Pulmonary artery endothelial cell (primary cell): ENCODE measurements at places on chromosomes 12 and 14. TPM values are rescaled to one million over a fixed set of nuclear protein-coding genes. Genes with fewer than 3 reads are reported as not detected.

- no peak for DNase-seq
These were observed 17.5 kb upstream of the SCARB1 start for GRCh38 chr12:124881123-124881522.

GRCh38 chr12:19783547-19784444, 344.5 kb downstream of the AEBP2 start:
- no peak for DNase-seq

DNA sequence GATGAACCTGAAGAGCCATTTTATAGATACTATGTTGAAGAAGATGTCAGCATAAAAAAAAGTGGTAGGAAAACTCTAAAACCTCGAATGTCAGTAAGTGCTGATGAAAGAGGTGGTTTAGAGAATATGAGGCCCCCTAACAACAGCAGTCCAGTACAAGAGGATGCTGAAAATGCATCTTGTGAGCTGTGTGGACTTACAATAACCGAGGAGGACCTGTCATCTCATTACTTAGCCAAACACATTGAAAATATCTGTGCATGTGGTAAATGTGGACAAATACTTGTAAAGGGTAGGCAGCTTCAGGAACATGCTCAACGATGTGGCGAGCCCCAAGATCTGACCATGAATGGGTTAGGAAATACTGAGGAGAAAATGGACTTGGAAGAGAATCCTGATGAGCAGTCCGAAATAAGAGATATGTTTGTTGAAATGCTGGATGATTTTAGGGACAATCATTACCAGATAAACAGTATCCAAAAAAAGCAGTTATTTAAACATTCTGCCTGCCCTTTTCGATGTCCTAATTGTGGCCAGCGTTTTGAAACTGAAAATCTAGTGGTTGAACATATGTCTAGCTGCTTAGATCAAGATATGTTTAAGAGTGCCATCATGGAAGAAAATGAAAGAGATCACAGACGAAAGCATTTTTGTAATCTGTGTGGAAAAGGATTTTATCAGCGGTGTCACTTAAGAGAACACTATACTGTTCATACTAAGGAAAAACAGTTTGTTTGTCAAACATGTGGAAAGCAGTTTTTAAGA, 17.8 kb upstream of the HSPA2 start:
- no peak for DNase-seq

- DNase-seq = no peak
These were observed 4.4 kb upstream of the NPAS3 start for GRCh38 chr14:32934073-32934880.

- DNase-seq = no peak
These were observed 11.0 kb downstream of the PRPH start for GRCh38 chr12:49305762-49306510.

GRCh38 chr14:21231020-21231652, 38.1 kb downstream of the HNRNPC start:
- no peak for DNase-seq

DNA sequence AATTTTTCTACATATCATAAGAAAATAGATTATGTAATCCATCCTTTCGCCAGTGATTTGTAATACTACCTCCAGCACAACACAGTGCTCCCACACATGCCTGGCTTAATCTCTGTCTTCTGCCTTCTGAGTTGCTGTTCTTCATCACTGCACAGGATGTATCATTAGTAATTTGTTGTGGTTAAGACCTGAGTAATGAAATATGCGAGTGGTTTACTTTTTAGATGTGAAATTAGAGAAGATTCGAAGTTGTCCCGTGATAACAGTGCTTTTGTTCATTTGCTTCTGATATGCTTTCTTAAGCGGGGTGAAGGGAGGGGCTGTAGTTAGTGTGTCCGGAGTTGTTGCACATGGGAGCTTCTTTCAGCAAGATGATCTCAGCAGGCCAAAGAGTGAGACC, 18.1 kb downstream of the KRT85 start:
- no peak for DNase-seq

- DNase-seq = no peak
These were observed 5.1 kb downstream of the AKAP3 start for GRCh38 chr12:4643747-4644146.

- DNase-seq = no peak
These were observed 145.3 kb downstream of the SSPN start for GRCh38 chr12:26340649-26341048.

Gene GYS2
- not detected in 2 replicates for total RNA-seq

Gene LRRK2
- total RNA-seq = 3.8 and 7.2 TPM in 2 replicates

GRCh38 chr12:107992870-107993451, 136.1 kb upstream of the WSCD2 start:
- DNase-seq = peak; percentile 2

DNA sequence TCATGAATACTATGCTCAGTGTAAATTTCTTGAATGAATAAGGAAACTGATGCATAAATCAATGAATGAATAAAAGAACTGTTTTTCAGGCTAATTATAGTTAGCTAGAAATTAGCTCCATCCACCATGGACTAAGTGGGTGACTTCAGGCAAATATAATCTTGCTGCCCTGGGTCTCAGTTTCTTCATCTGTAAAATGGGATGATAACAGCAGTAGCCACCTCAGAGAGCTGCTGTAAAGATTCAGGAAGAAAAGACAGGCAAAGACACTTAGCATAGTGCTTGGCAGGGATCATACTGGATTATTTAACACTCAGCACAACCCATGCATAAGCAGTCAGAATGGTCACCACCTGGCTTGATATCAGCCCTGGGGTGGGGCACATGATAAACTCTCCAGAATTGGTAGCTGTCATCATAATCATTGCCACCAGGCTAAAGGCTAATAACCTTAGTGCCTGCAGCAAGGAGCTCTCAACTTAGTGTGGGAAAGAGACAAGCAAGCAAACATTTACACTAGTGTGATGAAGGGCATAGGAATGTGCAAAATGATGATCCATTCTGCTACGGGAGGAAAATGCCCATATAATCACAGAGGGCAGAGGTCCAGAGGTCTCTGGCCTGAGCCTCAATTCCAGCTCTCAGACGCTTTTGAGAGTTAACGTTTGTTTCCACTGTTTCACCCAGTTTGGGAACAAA, 234.7 kb upstream of the TBX3 start:
- no peak for DNase-seq

DNA sequence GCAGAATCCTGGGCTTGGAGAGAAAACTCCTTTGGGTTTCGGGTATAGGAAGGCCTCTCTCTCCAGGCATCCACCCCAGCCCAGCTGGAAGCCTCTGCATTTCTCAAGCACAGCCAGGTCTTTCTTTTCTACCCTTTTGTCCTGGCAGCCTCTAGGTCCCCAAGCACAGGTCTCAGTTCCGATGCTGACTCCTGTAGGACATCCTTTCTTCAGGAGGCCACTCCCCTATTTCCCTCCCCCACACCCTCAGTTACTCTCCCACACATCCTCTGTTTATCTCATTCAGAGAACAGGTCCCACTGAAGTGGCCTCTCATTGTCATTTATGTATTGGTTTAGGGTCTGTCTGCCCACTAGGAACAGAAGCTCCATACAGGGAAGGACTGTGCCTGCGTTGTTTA, 352.6 kb downstream of the VRK1 start:
- no peak for DNase-seq

DNA sequence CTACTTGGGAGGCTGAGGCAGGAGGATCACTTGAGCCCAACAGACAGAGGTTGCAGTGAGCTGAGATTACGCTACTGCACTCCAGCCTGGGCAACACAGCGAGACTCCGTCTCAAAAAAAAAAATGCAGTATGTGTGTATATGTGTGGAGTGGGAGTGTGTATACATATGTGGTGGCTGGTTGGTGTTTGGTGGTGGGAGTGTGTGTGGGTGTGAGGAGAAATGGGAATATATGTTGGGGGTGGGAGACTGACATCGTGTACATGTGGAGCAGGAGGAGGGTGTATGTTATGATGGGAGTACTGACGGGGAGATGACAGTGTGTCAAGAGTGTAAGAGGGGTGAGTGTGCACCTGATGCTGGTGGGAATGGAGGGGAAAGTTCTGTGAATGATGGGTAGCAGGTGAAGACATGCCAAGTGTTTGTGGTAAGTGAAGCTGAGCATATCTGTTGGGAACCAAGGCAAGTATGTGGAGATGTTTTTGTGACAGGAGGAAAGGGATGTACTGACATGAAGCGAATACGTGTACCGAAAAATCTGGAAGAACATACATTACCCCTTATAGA, 4.2 kb downstream of the PNMA1 start:
- DNase-seq = no peak

Gene COX8C
- total RNA-seq = not detected in 2 replicates

DNA sequence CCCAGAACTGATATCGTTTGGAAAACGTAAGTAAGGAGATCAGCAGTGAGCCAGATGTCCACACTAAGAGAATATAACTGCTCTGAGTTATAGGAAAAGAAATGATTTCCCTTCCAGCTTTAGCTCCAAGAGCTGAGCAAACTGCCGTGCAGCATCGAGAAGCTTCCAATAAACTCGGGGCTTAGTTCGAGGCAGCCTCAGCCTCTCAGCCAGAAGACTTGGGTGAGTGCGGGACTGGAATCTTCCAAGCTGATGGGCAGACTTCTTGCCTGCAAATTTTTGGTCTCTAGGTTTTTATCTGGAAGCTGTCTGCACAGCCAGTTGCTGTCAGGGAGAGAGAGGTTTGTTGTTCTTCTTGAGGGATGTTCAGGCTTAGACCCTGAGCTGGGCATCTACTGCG, 196.1 kb downstream of the PHETA1 start:
- no peak for DNase-seq

DNA sequence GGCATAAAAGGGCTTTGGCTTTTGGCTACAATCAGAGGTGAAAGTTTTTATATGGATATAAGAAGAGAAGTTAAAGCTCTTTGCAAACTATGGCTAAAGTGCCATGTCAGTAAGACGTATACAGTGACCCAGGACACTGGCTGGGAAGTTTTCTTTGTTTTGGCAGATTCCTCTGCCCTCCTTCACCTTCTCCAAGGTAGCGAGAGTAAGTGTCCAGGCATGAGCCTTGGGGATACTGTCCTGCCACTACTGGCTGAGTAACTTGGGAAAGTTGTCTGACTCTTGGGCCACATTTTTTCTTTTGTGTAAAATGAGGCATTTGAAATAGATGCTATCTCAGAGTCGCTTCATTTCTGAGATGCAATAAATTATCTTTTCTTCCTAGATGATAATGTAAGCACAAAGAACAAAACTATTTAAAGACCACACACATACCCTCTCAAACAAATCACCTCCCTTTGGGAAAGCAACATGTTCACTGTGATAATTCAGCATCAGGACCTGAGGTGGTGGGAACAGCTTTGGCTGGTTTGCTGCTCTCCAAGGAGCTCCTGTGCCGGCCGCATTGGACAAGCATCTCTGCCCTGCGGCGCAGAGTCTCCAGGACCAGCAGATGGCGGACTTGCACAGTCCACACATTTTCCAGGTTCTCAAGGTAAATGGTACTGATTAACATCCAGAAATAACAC, 106.3 kb downstream of the PTCSC3 start:
- DNase-seq = no peak

GRCh38 chr12:71950404-71950803, 11.8 kb downstream of the TPH2 start:
- DNase-seq = no peak

Gene RCOR1
- 12.3 and 18.6 TPM in 2 replicates for total RNA-seq

- DNase-seq = no peak
These were observed 11.9 kb downstream of the PLD4 start for GRCh38 chr14:104936361-104937155.

GRCh38 chr12:124929649-124930419, 15.4 kb upstream of the UBC start:
- DNase-seq = no peak

Gene SELPLG
- 0.07 and 0.49 TPM in 2 replicates for total RNA-seq

- DNase-seq = no peak
These were observed 102.0 kb downstream of the EGLN3 start for GRCh38 chr14:33848706-33849454.

Gene RIN3
- total RNA-seq = 2.7 and 3.0 TPM in 2 replicates

- no peak for DNase-seq
These were observed 316.1 kb downstream of the SEC23A start for GRCh38 chr14:38786921-38787320.

DNA sequence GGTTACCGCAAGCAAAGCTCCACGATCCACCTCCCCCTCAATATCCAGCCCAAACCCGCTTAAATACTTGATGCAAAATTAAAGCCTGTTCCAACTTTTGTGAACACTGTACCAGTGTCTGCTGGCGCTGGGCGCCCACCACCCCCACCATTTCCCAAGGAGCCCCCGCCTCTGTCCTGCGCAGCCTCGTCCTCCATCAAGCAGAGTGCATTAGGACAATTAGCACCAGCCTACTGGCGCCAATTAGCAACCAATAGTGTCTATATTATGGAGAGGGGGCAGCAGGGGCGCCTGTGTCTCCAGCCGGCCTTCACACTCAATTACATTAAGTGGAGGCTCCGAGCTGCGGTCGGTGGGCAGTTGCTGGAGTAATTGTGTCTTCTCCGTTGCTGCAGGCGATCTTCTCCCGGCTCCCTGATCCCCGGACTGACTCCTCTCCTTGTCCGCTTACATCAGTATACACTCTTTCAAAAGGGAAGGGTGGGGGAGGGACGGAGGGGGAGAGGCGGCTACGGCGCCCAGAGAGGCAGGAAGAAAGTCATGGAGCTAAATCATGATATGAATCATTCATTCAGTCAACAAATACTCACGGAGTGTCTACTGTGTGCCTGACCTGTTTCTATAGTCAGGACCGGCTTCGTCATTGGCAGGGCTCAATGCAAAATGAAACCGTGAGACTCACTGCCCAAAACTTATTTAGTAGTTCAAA, 707.3 kb downstream of the MED13L start:
- DNase-seq = no peak

DNA sequence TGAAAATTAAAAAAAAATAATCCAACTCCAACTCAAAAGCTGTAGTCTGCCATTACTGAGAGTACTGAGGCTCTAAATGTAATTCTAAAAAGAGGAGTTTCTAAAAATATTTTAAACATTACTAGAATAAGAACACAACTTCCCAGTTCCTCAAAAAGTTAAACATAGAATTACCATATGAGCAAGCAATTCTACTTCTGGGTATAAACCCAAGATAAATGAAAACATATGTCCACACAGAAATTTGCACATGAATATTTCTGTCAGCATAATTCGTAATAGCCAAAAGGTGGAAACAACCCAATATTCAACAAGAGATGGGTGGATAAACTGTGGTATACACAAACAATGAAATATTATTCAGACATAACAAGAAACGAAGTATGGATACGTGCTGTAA, 15.0 kb upstream of the NR2C1 start:
- DNase-seq = no peak

GRCh38 chr14:24399999-24400718, 1.4 kb downstream of the NYNRIN start:
- DNase-seq = no peak

Gene P2RX2
- not detected in 2 replicates for total RNA-seq

Gene PLA2G1B
- not detected in 2 replicates for total RNA-seq

- no peak for DNase-seq
These were observed 1.3 kb upstream of the KCNH5 start for GRCh38 chr14:63046339-63047268.

GRCh38 chr14:92175811-92176210, 54.0 kb downstream of the CPSF2 start:
- DNase-seq = no peak

Gene JPH4
- total RNA-seq = not detected in 2 replicates

GRCh38 chr12:50081096-50081808, 3.9 kb upstream of the SMARCD1 start:
- DNase-seq = no peak

DNA sequence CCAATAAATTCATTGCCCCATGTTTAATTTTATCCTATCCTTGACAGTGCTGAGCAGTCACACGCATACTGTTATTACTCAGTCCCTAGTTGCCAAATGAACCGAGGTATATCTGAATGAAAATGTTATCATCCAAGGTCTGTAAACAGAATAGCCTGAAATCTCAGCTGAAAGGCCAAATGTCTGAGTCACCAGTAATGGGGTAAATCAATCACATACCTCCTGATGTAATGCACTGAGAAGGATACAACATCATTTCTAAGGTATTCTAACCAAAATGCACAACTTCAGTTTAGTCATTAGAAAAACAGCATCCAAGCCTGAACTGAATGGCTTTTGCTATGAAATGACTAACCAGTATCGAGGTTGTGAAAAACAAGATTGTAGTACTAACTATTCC, 228.6 kb downstream of the DPF3 start:
- peak; percentile 93 for DNase-seq
